ENCODE measurements at places on chromosomes 13 and 19.

DNA sequence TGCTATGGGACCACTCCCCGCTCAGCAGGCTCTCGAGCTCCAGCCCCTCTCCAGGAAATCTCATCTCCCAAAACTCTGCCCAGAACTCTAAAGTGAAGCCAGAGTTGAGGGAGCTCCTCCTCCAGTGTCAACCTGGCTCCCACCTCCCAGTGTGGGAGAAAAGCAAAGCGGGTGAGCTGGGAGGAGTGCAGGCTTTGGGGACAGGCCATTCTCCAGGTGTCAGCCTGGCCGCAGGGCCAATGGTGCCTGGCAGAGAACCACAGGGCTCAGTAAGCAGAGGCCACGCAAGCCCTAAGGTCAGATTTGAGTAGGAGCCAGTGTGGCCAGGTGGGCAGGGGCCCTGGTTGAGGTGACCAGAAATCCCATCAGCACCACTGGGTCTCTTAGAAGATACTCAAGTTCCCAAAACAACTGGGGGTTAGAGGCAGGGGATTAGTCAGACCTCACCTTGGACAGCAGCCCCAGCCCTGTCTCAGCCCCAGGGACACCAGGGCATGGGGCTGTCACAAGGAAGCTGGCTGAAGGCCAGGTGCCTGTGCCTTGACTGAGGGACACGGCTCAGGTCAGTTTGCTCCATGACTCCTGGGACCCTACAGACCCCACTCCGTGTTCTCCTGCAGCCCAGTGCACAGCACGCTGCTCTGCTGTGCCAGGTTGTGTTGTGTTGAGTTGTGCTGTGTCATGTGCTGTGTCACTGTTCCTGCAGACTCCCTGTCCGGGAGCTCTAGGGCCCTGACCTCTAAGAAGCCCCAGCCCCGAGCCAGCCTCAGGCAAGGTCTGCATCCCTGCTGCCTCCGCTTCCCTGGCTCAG, 2.8 kb upstream of the ZNF181 start:
- DNase-seq: no peak

- no peak for DNase-seq
Measured at GRCh38 chr19:33024398-33024797, 40.3 kb downstream of the RHPN2 start.

DNA sequence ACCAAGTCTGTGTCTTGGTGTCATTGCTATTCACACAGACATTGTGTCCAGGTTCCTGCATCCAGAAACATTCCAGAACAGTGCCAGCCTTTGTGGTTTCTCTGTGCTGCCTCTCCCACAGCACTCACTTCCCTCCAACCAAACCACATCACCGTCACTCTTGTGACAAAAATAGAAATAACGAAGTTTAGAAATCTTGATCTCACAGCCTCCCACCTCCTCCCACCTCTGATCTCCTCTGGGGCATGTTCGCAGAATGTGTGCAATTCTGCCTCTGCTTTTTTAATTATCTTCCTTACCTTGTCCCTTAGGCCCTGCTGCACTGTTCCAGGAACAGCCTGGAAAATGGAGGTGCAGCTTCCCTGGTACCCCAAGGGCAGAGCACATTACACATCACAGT, 8.7 kb upstream of the SERPINE3 start:
- DNase-seq: no peak

- no peak for DNase-seq
Measured at GRCh38 chr13:66805657-66806056, 424.5 kb downstream of the PCDH9 start.
